ENCODE measurements at places on chromosomes 5 and 9.

DNA sequence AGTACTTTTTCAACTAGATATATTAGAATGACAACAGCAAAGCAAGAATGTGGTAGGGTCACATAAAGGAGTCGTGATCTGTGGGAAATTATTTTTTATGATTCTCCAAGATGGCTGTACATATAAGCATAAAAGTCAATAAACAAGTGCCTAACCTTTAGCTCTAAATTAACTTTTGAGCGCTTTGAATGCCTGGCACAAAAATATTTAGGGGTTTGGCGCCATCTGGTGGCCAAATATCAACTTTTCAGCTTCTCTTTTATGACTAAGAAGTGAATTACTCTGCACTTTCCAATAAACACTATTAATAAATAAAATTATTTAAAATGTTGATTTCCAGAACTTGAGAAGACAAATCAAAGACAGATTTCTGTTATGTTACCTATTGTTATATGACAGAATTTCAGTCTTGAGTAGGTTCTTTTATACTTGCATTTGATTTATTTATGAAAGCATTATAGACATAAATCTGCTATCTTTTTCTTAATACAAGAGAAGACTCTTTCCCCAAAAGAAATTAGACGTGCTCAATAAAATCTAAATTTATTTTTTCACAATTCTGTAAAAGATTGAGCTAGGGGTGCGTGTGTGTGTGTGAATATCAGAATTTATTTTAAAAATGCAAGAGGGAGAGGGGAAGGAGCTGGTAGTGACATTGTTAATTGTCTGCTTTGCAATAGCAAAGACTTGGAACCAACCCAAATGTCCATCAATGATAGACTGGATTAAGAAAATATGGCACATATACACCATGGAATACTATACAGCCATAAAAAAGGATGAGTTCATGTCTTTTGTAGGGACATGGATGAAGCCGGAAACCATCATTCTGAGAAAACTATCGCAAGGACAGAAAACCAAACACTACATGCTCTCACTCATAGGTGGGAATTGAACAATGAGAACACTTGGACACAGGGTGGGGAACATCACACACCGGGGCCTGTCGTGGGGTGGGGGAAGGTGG lies 36.7 kb upstream of the ARRDC3 start:
- peak; percentile 24 for DNase-seq

DNA sequence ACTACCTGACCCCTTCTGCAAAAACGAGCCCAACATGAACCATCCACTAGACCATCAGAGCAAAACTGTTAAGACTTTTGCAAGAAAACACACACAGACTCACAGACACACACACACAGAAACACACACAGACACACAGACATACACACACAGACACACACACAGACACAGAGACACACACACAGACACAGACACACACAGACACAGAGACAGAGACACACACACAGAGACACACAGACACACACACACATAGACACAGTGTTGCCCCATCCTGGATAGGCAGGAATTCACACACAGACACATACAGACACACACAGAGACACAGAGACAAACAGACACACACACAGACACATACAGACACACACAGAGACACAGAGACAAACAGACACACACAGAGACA lies 52.5 kb downstream of the NACC2 start:
- DNase-seq = no peak

- no peak for DNase-seq
Observed at GRCh38 chr5:78500028-78500427, 139.6 kb downstream of the SCAMP1 start.

- DNase-seq = no peak
Observed at GRCh38 chr5:107671742-107672210, 1.0 kb upstream of the EFNA5 start.

DNA sequence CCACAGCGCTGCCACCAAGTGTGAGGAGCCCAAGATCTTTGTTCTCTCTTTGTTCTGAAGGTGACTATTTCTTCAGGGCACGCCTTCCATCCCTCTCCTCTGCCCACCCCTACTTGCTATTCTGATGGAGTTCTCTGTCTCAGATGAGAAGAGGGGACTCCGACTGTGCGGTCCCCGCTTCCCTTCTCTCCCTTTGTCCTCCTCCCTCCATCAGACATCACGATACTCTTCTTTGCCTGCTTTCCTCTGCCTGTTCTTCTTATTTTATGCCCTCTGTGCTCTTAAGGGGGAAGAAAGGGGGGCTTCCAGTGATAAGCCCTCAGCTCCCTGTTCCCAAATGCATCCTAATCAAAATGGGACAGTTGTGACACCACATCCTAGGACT lies 307.8 kb downstream of the RAB3C start:
- DNase-seq = no peak

GRCh38 chr9:88258024-88258423 lies 119.7 kb upstream of the SPATA31C2 start:
- peak; percentile 38 for DNase-seq

GRCh38 chr5:93191035-93191817 lies 389.8 kb downstream of the NR2F1-AS1 start:
- DNase-seq = no peak

- DNase-seq = no peak
Observed at GRCh38 chr5:9766581-9766980, 136.4 kb upstream of the TAS2R1 start.

DNA sequence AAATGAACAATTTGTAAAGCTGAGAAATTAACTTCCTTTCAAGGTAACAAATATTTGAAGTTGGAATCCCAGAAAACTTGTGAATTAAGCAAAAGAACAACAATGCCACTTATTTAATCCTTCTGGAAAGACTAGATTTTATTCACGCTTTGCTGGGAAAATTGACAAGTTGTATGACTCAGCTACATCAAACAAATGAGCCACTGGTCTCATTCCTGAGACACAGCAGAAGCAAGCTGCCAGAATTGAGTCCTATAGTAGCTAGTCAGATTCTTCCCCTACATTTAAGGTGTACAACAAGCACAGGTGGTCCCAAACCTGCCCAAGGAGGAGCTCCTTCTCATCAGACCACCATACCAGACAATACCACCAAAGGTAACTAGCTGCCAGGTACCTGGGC lies 280.7 kb downstream of the SPOCK1 start:
- DNase-seq = no peak

DNA sequence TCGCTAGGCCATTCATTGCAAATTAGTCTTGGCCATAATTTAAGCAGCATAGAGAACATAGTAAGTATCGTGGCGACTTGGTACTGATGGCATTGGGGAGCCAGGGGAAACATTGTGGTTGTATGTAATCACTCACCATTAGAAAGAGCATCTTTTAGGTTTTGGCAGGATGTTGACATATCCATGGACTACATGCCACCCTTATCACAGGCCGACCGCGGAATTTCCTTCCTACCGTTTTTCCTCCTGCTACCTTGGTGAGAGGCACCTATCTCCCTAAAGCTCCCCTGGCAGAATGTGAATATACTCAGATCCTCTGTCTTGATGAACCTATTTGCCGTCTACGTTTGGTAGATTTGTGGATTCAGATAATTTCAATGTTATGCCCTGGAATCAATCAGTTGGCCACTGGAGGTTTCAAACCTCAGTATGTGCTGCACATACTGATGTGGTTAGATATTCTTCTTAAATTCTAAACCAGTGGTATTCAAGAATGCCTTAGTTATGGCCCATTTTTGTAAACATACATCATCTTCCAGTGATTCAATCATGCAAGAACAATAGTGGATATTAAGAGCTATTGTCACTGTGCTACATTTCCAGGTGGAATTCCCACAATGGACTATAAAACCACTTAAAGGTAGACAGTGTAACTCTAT lies 271.0 kb upstream of the HAPLN1 start:
- DNase-seq = no peak

DNA sequence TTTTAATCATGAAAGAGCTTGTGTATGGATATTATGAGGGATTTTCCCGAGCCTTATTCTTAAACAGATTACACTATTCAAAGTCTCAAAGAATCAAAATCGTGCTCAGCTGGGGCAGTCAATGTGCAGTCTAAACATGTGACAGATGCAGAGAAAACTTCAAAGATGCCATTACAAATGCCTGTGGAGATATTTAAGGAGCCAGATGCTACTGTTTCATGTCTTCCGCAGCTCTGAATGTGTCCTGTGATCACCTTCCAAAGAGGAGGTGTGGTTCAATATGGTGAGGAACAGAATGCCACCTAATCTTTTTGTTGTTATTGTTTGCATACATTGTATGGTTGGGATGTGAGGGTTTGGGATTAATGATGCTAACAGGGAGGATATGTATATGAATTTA lies 593.3 kb upstream of the ARRDC3 start:
- DNase-seq = no peak

All from AG09319 (cell line).